ENCODE measurements at places on chromosomes 6 and 20. TPM values are rescaled to one million over a fixed set of nuclear protein-coding genes. Genes with fewer than 3 reads are reported as not detected.
A peak's percentile ranks its signal among the peaks of the same experiment; 100 is the strongest.

- no peak overlapping the region for H3K27ac ChIP-seq
- no peak overlapping the region for H3K4me3 ChIP-seq
- peaks cover 47% of the 10 kb centered on the region for H3K4me1 ChIP-seq
- peak; percentile 14 for DNase-seq
- no peaks in the 10 kb centered on the region for H3K27me3 ChIP-seq
Observed at GRCh38 chr6:107943626-107944439, 14.2 kb downstream of the SEC63 start.

DNA sequence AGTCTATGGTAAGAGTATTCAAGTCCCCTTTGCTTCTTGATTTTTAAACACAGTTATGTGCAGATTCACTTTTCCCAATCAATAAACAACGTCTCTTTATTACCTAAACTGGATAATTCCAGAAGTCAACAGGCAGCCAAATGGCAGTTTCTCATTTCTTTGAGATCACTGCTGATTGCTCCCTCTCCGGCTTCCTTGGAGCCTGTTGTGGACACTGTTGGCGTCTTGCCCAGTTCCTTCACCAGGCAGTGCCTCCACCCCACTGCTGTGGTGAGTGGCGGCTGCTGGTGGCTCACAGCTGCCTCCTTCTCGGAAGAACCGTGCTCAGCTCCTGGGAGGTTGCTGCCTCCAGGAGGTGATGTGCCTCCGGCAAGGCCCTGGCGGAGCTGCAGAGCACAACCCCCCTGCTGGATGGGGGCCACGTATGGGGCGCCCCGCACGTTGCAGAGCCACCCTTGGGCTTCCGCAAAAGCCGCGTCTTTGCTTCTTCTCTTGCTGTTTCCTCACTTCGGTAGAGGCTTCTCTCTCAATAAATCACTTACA, 105.1 kb upstream of the CNKSR3 start:
- H3K27me3 ChIP-seq = no peaks in the 10 kb centered on the region
- H3K4me3 ChIP-seq = no peak overlapping the region
- DNase-seq = no peak
- no peaks in the 10 kb centered on the region for H3K4me1 ChIP-seq

- H3K27me3 ChIP-seq = no peaks in the 10 kb centered on the region
- H3K36me3 ChIP-seq = no peaks in the 10 kb centered on the region
- no peak overlapping the region for H3K27ac ChIP-seq
- H3K4me3 ChIP-seq = no peak overlapping the region
Observed at GRCh38 chr20:43477619-43478018, 19.9 kb downstream of the SRSF6 start.

DNA sequence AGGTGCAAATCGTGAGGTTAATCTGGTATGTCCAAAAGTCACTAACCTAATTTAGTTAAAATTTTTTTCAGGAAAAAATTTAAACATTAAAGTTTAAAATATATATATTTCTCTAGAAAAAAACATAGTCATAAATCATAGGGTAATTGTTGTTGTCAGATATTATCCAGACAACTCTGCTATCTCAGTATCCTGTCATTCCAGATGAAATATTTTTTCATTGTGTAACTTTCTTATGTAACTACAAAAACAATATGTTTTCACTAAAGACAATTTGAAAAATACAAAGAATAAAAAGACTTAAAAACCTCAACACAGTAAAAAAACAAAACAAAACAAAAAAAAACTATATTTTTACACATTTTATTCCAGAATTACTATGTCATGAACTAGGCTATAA, 57.6 kb downstream of the TENT5A start:
- H3K27ac ChIP-seq = no peak overlapping the region
- H3K4me1 ChIP-seq = peaks cover 18% of the 10 kb centered on the region
- no peaks in the 10 kb centered on the region for H3K27me3 ChIP-seq
- no peaks in the 10 kb centered on the region for H3K36me3 ChIP-seq
- H3K4me3 ChIP-seq = no peak overlapping the region

DNA sequence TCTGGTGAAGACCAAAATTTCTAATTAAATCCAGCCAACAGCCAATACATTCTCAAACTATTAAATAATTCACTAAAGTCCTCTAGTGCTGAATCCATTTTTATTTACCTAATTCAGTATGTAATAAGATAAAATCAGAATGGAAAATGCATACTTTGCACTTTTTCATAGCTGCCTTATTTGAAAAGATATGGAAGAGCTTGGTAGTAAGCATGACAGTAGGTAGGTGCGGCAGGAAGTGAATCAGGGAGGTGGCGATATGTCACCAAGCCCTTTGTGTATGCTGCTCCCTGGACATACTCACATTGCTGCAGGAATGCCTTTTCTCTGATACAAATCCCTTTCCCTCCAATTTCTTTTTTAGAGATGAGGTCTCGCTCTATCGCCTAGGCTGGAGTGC, 10.2 kb upstream of the TGM3 start:
- H3K4me1 ChIP-seq = no peaks in the 10 kb centered on the region
- H3K36me3 ChIP-seq = no peaks in the 10 kb centered on the region
- H3K27ac ChIP-seq = no peak overlapping the region
- no peak overlapping the region for H3K4me3 ChIP-seq

GRCh38 chr6:18352842-18353241, 34.3 kb upstream of the RNF144B start:
- no peak overlapping the region for H3K4me3 ChIP-seq
- no peaks in the 10 kb centered on the region for H3K4me1 ChIP-seq
- H3K27ac ChIP-seq = no peak overlapping the region
- no peak for DNase-seq
- H3K36me3 ChIP-seq = no peaks in the 10 kb centered on the region

GRCh38 chr20:46799781-46800408, 90.4 kb downstream of the SLC2A10 start:
- no peak for DNase-seq
- H3K27me3 ChIP-seq = no peaks in the 10 kb centered on the region
- no peak overlapping the region for H3K27ac ChIP-seq
- no peak overlapping the region for H3K4me3 ChIP-seq

- H3K27ac ChIP-seq = no peak overlapping the region
- H3K27me3 ChIP-seq = no peaks in the 10 kb centered on the region
- no peak for DNase-seq
- H3K4me3 ChIP-seq = no peak overlapping the region
- no peaks in the 10 kb centered on the region for H3K36me3 ChIP-seq
Observed at GRCh38 chr20:6599876-6600735, 167.4 kb upstream of the BMP2 start.

- no peaks in the 10 kb centered on the region for H3K36me3 ChIP-seq
- peak overlapping the region; percentile 61 for H3K27ac ChIP-seq
- H3K4me1 ChIP-seq = peaks cover 44% of the 10 kb centered on the region
Observed at GRCh38 chr6:17865243-17865642, 122.2 kb downstream of the KIF13A start.

GRCh38 chr6:77906070-77906469, 253.2 kb downstream of the MEI4 start:
- no peak for DNase-seq
- no peaks in the 10 kb centered on the region for H3K4me1 ChIP-seq
- H3K4me3 ChIP-seq = no peak overlapping the region
- no peaks in the 10 kb centered on the region for H3K27me3 ChIP-seq
- no peak overlapping the region for H3K27ac ChIP-seq

DNA sequence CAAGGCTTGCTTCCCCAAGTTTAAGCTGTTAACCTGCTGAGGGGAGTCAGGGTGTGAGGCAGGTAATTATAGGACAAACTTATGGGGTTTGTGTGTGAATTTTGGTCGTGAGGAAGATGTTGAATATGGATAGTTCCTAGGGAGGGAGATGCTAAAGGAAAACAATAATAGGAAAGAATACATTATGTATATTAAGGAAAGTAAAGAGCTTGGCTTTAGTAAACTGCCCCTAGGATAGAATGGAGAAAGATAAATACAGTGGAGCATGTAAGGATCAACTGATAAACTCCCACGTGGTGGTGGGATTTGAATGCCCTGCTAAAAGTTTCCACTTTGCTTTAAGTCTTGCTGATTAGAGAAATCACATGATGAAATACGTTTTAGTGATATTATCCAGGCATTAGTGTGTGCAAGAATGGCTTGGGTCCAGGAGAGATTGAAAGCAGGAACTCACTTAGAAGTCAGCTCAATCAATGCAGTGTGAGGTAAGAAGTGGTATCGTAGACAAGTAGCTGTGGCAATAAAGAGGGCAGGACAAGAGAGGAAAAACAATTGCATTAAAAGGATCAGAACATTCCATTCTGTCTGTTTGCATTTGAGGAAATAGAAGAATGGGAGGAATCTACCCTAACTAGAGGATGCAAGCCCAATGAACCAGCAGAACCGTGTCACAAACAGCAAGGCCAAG, 52.5 kb downstream of the RPS12 start:
- no peak overlapping the region for H3K27ac ChIP-seq
- no peak for DNase-seq
- H3K4me1 ChIP-seq = no peaks in the 10 kb centered on the region
- H3K36me3 ChIP-seq = no peaks in the 10 kb centered on the region
- no peaks in the 10 kb centered on the region for H3K27me3 ChIP-seq

DNA sequence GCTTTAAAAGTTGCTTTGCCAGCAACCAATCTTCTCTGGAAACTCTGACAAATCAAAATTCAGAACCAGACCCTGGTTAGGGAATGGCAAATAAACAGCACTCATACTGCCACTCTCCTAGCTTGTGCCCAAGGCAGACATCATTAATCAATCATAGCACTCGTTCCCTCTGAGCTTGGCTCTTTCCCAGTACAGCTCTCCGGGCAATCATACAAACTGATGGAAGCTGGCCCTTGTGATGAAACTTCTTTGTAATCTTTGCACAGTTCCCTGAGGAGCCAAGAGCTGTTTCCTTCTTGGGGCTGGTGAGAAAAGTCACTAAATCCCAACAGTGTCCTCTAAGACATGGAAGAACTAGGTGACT, 34.7 kb downstream of the KIAA1755 start:
- H3K4me3 ChIP-seq = no peak overlapping the region
- H3K36me3 ChIP-seq = no peaks in the 10 kb centered on the region
- no peak for DNase-seq
- H3K27me3 ChIP-seq = no peaks in the 10 kb centered on the region

DNA sequence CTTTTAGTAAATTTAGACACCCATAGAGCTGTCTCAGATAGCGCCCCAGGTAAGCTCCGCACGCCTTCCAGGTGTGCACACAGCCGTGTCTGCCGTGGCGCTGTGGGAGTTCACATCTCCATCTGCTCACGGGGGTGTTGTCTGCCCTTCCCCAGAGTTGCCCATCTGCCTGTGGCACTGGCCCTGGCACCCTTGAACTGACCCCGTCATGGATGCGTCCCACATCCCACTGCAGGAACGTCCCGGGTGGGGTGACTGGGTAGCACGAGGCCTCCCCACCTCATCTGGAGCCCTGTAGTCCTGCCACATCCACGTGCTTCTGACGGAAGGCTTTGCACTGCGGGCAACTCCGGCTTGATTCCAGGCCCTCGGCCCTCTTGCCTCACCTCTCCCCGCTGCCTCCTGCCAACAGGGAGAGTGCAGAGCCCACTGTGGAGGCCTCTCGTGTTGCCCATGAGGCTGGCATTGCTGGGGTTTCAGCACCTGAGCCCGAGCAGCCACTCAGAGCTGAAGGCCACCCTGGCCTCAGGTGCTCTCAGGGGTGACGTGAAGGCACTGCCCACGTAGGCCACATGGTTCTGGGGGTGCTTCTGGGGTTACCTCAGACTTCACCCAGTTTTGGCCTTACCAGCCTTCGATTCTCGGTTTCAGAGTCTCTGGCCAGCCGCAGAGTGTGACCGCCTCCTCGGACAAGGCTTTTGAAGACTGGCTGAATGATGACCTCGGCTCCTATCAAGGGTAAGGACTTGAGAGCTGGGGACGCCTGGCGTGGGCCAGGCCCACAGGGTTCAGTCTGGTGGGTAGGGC, 5.1 kb downstream of the ARFGAP1 start:
- peaks cover 30% of the 10 kb centered on the region for H3K4me1 ChIP-seq
- peaks cover 71% of the 10 kb centered on the region for H3K36me3 ChIP-seq
- no peak overlapping the region for H3K27ac ChIP-seq
- no peak for DNase-seq
- no peak overlapping the region for H3K4me3 ChIP-seq
- no peaks in the 10 kb centered on the region for H3K27me3 ChIP-seq

DNA sequence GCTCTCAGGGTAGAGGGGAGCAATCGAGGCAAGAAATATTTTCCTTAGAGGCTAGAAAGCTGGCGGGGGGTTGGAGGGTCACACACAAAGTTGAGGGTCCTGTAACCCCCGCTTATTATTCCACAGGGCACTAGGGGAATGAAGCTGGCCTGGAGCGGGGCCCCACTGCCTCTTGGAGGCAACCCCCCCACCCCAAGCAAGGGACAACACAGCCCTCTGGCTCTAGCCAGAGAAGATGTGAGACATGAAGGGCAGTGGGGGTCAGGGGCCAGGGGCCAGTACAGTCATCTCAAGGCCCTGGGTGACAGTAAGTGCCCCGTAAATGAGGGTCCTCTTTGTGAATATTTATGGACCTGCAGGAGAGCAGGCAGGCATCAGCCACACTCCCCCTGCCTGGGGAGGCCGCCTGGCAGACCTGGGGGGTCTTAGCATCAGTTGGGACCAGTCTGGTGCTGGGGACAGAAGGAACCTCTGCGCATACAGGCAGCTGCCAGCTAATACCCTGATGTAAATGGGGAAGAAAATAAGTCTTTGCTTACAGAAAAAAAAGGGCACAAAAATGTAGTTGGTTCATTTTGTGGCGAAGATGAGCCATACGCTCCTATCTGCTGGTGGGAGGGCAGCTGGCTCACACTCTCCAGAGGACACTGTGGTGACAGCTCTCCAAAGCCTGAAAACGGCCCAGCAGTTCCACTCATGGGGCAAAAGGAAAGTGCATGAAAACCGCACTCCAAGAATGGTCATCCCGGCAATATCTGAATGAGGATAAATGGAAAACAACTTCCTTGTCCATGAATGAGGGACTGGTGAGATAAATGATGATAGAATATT, 21.9 kb downstream of the SPATA2 start:
- peaks cover 42% of the 10 kb centered on the region for H3K4me1 ChIP-seq
- peaks cover 5% of the 10 kb centered on the region for H3K36me3 ChIP-seq
- no peak for DNase-seq
- H3K27ac ChIP-seq = no peak overlapping the region

DNA sequence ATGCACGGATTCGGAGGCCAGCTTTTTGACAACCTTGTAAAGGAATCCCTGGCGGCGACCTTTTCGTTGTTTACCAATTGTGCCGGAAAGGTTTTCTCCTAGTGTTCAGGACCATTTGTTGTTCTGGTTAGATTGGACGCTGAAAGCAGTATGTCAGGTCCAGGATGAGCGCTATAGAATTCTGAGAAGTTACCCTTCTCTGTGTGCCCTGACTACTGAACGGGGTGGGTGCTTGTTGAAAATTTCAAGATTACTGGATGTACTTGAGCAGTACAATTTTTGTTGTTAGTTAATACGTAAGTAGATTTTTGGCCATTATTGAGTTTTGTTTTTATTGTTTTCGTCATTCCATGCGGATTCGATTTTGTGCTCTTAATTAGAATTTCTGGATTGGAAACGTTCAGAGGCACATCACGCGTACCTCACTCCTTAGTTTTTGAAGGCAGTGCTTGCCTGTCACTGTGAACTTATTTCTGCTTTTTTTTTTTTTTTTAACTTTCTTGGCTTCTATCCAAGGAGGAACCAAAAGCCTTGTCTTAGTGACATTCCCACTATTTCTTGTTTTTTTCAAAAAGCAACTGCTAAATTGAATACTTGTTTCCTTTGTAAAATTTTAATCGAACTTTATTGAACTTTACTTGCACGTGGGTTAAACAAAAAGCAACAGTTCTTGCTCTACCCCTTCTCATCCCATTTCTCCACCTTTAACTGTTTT, 898 bp downstream of the XRN2 start:
- peaks cover 27% of the 10 kb centered on the region for H3K4me1 ChIP-seq
- no peaks in the 10 kb centered on the region for H3K27me3 ChIP-seq
- peak overlapping the region; percentile 100 for H3K27ac ChIP-seq
- DNase-seq = no peak
- peaks cover 4% of the 10 kb centered on the region for H3K36me3 ChIP-seq

The DZANK1 gene
- 2.1 TPM for total RNA-seq

The IBTK gene
- 38.6 TPM for total RNA-seq

The RBM24 gene
- total RNA-seq = 21.2 TPM

The CAP2 gene
- total RNA-seq = 55.6 TPM

The TMEM74B gene
- 0.83 TPM for total RNA-seq

The OPRM1 gene
- 1.1 TPM for total RNA-seq

The CCM2L gene
- total RNA-seq = 6.0 TPM

The LRFN2 gene
- total RNA-seq = not detected

The SEMG1 gene
- not detected for total RNA-seq

Data from esophagus muscularis mucosa (tissue), 4 donors.